ENCODE measurements at places on chromosomes 11 and 22.

GRCh38 chr22:27718186-27719035 lies 83.1 kb downstream of the MN1 start:
- H3K27ac ChIP-seq, result peak overlapping the region; percentile 26
- no peaks in the 10 kb centered on the region for H3K27me3 ChIP-seq
- H3K4me3 ChIP-seq, result peak overlapping the region; percentile 27
- H3K4me1 ChIP-seq, result peaks cover 11% of the 10 kb centered on the region
- DNase-seq, result peak; percentile 98

DNA sequence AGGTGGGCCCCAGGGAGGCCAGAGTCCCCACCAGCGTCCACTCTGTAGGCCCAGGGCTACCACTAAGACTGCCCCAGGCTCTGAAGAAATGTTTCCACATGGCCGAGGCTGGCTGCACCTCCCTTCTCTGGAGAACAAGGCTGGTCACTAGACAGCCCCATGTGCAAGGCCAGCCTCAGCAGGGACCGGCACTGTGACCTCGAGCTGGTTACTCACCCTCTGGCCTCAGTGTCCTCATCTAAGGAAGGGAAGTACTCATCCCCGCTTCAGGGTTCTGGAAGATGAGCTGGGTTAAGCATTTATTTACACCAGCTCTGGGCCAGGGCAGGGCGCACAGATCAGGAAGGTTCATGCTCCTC lies 9.7 kb downstream of the PMM1 start:
- no peak overlapping the region for H3K27ac ChIP-seq
- DNase-seq, result peak; percentile 77
- H3K4me3 ChIP-seq, result no peak overlapping the region
- H3K4me1 ChIP-seq, result no peaks in the 10 kb centered on the region

- no peaks in the 10 kb centered on the region for H3K36me3 ChIP-seq
- H3K4me3 ChIP-seq, result peak overlapping the region; percentile 88
- no peaks in the 10 kb centered on the region for H3K27me3 ChIP-seq
- peaks cover 57% of the 10 kb centered on the region for H3K4me1 ChIP-seq
Observed at GRCh38 chr11:94130298-94131046, 1.8 kb downstream of the PANX1 start.

GRCh38 chr22:29216011-29216872 lies 10.5 kb downstream of the EMID1 start:
- H3K27me3 ChIP-seq, result peaks cover 9% of the 10 kb centered on the region
- no peaks in the 10 kb centered on the region for H3K4me1 ChIP-seq
- H3K27ac ChIP-seq, result no peak overlapping the region
- H3K36me3 ChIP-seq, result no peaks in the 10 kb centered on the region
- H3K4me3 ChIP-seq, result no peak overlapping the region

GRCh38 chr11:68436985-68437926 lies 23.3 kb upstream of the PPP6R3 start:
- H3K4me3 ChIP-seq, result peak overlapping the region; percentile 33
- no peaks in the 10 kb centered on the region for H3K27me3 ChIP-seq

- no peak for DNase-seq
- no peak overlapping the region for H3K27ac ChIP-seq
- no peaks in the 10 kb centered on the region for H3K4me1 ChIP-seq
- no peak overlapping the region for H3K4me3 ChIP-seq
Observed at GRCh38 chr11:133107136-133107535, 425.2 kb downstream of the OPCML start.

DNA sequence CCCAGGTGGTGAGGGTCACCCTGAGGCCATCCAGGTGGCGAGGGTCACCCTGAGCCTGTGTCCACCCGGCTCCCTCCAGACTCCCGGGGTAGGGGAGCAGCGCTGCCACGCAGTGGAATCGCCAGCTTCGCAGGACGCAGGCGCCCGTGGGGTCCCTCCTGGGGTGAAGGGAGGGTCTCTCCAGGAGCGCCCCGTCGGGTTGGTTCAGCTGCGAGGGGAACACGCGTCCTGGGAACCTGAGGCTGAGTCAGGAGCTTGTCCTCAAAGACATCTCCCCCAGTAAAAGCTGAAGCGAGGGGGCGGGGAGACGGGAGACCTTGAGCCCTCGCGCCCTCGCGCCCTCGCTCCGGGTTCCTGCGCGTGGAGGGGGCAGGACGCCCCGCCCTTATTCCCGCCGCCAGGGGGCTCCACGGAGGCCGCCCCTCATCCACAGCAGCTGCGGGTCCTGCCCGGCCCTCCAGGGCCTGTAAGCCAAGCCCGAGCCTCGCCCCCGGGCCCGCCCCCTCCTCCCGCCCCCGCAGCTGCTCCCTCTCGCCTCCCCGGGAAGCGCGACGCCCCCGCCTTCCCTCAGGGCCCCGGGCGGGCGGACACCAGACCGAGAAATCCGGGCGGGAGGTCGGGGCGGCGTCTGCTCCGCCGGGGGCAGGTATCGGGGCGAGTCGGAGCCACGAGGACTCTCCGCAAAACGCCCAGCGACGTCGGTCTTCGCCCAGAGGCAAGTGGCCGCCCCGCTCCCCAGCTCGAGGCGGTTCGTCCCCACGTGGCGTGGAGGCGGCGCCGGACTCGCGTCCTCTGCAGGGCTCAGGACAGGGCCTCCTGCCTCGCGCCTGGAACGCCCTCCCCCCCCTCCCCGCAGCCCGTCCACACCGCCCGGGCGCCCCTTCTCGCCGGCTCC lies 22.8 kb downstream of the PIM3 start:
- peak; percentile 71 for DNase-seq
- no peak overlapping the region for H3K4me3 ChIP-seq
- no peaks in the 10 kb centered on the region for H3K36me3 ChIP-seq
- no peaks in the 10 kb centered on the region for H3K4me1 ChIP-seq
- H3K27me3 ChIP-seq, result peaks cover 23% of the 10 kb centered on the region

DNA sequence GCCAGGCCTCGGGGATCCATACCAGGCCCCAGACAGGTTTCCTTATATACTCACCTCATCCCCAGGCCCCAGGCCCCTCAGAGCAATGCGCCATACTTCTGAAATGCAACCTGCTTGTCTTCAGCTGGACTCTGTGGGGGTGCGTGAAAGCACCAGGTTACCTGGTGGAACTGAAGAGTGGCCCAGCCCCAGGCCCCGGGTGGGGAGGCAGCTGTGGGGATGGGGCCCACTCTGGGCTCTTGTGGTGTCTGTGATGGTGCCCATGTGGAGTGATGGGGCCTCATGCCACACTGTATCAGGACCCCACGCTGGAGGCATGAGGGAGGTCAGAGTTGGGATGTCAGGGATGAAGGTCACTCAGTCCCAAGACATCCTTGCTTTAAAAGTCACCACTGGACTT lies 999.0 kb downstream of the BRD1 start:
- no peaks in the 10 kb centered on the region for H3K36me3 ChIP-seq
- no peak overlapping the region for H3K27ac ChIP-seq
- no peaks in the 10 kb centered on the region for H3K4me1 ChIP-seq
- no peaks in the 10 kb centered on the region for H3K27me3 ChIP-seq
- DNase-seq, result no peak

- DNase-seq, result peak; percentile 27
- peaks cover 12% of the 10 kb centered on the region for H3K4me1 ChIP-seq
- H3K36me3 ChIP-seq, result peaks cover 11% of the 10 kb centered on the region
- peaks cover 15% of the 10 kb centered on the region for H3K27me3 ChIP-seq
Observed at GRCh38 chr11:76653012-76653673, 17.4 kb downstream of the LRRC32 start.

- DNase-seq, result no peak
- H3K4me3 ChIP-seq, result no peak overlapping the region
- peaks cover 8% of the 10 kb centered on the region for H3K4me1 ChIP-seq
Observed at GRCh38 chr11:68160100-68160695, 39.0 kb upstream of the CHKA start.

GRCh38 chr11:78533399-78533798 lies 41.3 kb downstream of the NARS2 start:
- H3K27ac ChIP-seq, result no peak overlapping the region
- DNase-seq, result no peak
- H3K4me1 ChIP-seq, result no peaks in the 10 kb centered on the region
- H3K36me3 ChIP-seq, result no peaks in the 10 kb centered on the region

DNA sequence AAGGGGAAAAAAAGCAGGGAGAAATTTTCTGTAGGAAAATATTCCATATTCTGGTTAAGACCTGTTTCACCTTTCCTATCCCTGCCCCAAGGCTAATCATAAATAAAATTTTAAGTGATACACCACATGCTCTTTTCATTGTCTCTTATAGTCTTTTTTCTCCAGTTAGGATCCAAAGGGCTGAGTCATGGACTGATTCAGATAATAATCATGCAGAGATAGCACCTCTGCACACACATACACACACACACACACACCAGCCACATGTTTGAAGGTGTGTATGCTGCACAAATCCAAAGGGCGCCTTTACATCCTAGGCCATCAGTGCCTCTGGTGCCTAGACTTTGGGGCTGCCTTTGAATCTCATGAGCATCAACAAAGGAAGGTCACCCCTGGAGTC lies 35.5 kb upstream of the CWF19L2 start:
- DNase-seq, result peak; percentile 8
- no peaks in the 10 kb centered on the region for H3K27me3 ChIP-seq
- H3K27ac ChIP-seq, result no peak overlapping the region
- no peaks in the 10 kb centered on the region for H3K4me1 ChIP-seq

GRCh38 chr11:43582024-43582862 lies 98.3 kb upstream of the HSD17B12 start:
- DNase-seq, result peak; percentile 76
- no peaks in the 10 kb centered on the region for H3K36me3 ChIP-seq
- peaks cover 79% of the 10 kb centered on the region for H3K27me3 ChIP-seq
- H3K27ac ChIP-seq, result no peak overlapping the region

DNA sequence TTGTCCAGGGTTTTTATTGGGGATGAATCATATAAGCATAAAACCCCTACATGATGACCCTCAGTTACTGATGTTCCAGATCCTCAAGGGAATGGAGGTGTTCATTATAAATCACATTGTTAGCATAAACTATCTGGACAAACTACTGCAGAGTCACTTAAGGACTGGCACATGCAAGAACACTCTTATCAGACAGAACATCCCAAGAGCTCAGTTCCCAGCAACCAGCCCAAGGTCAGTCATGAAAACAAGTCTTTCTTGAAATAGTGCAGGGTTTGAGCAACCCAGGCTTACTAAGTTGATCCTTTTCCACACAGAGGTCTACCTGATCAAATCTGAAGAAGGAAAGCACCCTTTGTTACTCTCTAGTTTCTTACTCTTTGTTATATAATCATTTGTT lies 13.5 kb upstream of the PTS start:
- H3K4me1 ChIP-seq, result no peaks in the 10 kb centered on the region
- no peaks in the 10 kb centered on the region for H3K36me3 ChIP-seq
- no peak overlapping the region for H3K27ac ChIP-seq
- H3K4me3 ChIP-seq, result no peak overlapping the region

DNA sequence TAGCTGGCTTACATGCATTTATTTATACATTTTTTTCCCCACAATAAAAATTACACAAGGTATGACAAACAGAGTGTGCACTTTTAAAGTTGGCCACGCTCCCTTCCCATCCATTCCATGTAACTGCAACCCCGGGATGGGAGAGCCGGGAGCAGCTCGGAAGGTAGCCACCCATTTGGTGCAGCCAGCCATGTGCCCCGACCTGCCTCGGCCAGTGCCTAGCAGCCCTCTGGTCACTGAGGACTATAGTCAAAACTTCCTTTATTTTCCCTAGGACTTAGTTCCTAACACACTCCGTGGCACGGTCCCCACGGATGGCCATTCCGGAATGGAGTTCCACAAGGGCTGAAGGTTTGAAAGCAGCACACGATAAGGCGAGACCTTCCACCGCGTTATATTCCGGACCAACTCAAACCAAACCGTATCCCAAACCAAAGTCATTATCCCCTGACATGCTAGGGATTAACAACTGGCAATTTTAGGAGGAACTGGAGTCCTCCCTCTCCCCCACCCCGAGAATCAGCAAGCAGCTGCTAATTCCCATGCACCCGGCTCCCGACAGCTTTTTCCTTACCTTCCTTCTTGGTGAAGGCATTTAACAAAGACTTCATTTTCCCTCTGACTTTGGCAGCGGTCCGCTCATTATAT lies 426.4 kb downstream of the SHANK2 start:
- DNase-seq, result no peak
- peaks cover 45% of the 10 kb centered on the region for H3K27me3 ChIP-seq
- H3K27ac ChIP-seq, result no peak overlapping the region
- no peaks in the 10 kb centered on the region for H3K36me3 ChIP-seq
- no peaks in the 10 kb centered on the region for H3K4me1 ChIP-seq

- H3K4me1 ChIP-seq, result no peaks in the 10 kb centered on the region
- H3K27ac ChIP-seq, result no peak overlapping the region
Observed at GRCh38 chr22:50138041-50138440, 32.5 kb upstream of the PANX2 start.

DNA sequence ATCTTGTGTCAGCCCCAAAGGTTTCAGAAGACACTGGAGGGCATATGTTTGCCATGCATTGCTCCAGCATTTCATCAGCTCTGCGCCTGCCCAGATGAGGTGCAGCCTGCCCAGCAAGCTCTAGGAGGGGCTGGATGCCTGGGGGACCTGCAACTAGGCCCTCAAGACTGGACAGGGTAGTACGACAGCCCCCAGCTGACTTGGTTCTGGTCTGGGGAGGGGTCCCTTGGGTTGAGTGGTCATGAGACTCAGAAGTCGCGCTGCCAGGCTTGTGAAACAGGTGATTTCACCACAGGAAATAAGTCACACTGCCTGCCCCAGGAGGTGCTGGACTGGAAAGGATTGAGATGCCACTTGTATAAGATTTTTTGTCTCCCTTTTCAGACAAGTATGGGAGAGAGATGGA lies 23.4 kb downstream of the TPBGL start:
- no peaks in the 10 kb centered on the region for H3K4me1 ChIP-seq
- DNase-seq, result peak; percentile 68
- H3K27ac ChIP-seq, result no peak overlapping the region
- H3K4me3 ChIP-seq, result no peak overlapping the region
- H3K36me3 ChIP-seq, result no peaks in the 10 kb centered on the region

- H3K4me1 ChIP-seq, result peaks cover 16% of the 10 kb centered on the region
- no peak for DNase-seq
- no peak overlapping the region for H3K27ac ChIP-seq
- no peaks in the 10 kb centered on the region for H3K36me3 ChIP-seq
Observed at GRCh38 chr11:130054966-130055365, 14.7 kb upstream of the APLP2 start.

DNA sequence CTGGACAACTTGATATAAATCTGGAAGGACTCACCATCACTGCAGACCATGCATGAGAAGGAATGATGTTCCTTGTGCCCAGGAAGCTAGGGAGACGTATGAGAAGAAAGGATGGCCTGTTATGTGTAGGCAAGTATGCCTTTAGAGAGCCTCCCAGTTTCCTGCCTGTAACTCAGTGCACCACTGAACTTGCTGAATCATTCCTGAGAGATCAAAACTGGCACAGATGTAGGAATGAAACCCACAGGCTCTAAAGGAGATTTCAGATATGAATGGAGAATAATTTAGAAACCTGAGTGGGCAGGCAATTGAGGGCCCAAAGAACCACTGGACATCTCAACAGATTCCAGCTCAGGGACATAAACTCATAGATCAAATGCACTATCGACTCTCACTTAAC lies 38.4 kb upstream of the PRSS23 start:
- no peaks in the 10 kb centered on the region for H3K27me3 ChIP-seq
- no peak overlapping the region for H3K4me3 ChIP-seq
- peaks cover 25% of the 10 kb centered on the region for H3K4me1 ChIP-seq

GRCh38 chr11:86558207-86558606 lies 114.2 kb downstream of the ME3 start:
- H3K27me3 ChIP-seq, result no peaks in the 10 kb centered on the region
- peak; percentile 50 for DNase-seq

Data from osteoblast (primary cell).